ENCODE measurements at places on chromosomes 2 and 18.
A peak's percentile ranks its signal among the peaks of the same experiment; 100 is the strongest.

DNA sequence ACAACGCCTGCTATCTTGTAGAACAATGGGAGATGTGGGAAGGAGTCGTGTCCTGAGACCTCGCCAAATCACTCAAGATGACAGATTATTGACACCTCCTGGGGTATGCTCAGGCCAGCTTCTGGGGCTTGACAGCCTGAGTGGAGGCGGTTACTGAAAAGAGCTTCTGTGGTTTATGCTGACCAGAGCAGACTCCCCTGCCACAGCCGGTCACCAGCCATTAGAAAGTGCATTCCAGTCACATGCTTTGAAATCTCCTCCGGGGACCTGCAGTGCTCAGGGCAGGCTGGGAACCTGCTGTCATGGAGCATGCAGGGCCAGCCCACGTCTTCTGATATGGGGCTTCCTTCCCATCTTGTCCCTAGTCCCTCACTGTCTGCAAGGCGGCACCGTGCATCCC, 215.9 kb downstream of the SEPTIN10 start:
- no peak for DNase-seq

DNA sequence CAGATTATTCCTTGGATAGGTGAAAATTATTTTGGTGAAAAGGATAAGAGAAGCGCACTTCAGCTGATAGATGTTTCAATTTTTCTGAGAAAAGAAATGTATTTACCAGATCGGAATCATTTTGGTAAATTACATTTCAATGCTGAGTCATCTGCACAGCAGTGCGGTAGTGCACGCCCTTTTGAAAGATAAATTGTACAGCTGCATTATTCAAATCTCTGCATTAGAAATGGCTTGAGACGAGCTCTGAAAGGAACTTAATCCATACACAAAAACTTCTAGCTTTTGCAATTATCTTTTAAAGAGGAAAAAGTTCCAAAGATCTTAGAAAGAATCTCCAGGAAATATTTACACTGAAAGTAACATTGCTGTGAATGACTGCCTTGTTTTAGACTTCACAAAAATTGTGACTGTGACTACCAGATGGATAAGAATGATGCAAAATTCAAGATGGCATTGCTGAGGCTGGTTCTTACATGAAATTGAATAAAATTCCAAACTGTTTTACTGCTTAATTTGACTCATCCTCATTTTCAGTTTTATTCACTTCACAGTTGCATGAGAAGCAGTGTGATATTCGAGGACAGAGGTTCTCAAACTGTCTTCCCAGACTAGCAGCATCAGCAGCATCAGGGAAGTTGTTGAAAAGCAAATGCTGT, 161.7 kb downstream of the RND3 start:
- no peak for DNase-seq

DNA sequence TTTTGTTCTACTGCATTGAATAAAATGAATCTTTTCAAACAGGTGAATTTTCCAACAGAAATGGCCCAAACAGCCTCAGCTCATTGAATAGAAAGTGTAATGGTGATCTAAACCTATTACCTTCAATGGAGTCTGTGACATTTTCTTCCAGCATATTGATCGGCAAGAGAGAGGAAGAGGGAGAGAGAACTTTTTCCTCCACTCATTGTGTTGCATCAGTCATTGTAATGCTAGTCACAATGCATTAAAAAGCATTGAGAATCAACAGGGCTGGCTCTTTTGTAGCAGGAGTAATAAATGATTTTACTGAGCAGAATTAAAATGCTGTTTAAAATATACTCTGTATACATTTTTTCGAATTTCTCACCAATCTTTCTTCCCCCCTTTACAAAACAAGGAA, 1794.5 kb upstream of the CELF4 start:
- DNase-seq = no peak

DNA sequence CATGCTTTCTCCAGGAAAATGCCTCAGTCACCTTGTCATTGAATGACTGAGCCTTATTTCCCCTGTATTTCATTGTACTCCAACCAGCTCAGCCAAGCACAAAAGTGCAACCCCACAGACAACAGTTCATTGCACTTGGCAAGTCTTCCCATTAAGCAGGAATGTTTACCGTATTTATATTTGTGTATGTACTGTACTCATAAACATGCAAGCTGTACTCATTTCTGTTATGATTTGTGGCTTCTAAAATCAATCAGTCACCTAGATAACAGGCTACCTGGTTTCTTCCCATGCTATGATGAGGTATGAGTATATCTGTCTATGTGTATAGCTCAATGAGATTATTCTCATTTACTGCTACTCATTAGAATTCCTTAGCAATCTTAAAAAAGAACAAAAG, 505.5 kb upstream of the FAM98A start:
- DNase-seq = no peak

DNA sequence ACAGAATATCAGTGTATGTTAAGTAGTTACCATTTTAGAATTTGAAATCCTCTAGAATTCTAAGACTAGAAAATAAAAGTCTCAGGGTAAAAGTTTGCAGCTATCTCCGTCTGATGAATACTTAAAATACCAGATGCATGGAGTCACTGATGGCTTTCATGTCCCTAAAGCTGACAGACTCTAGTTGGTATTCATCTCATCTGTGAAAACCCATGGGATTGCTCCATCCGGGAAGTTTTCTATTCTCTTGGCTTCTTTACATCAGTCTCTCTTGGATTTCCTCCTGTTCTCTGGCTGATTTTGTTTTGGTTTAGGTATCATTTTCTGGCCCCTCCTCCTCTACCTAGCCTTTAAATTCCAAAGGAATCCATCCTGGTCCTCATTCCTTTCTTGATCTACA, 465.6 kb upstream of the POU3F3 start:
- no peak for DNase-seq

GRCh38 chr2:134683561-134684112, 35.2 kb downstream of the TMEM163 start:
- DNase-seq = no peak

- DNase-seq = peak; percentile 40
Measured at GRCh38 chr2:85437488-85438200, 19.1 kb downstream of the SH2D6 start.

DNA sequence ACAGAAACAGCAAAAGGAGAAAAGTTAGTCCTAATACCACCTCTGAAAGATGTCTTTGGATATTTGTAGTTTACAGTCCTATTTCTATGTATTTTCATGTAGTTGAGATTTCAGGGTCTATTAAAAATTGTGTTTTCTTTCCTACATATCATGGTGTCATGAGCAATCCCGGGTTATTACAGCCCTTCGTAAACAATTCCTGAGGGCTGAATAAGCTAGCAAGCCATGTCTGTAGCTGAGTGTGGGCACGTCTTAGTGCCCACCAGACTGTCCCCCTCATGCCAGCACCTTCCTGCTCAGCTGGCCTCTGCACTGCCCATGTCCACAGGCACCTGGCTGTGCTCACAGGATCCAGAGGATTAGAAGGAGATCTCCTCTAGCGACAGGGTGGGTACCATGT, 60.6 kb downstream of the CTIF start:
- no peak for DNase-seq

DNA sequence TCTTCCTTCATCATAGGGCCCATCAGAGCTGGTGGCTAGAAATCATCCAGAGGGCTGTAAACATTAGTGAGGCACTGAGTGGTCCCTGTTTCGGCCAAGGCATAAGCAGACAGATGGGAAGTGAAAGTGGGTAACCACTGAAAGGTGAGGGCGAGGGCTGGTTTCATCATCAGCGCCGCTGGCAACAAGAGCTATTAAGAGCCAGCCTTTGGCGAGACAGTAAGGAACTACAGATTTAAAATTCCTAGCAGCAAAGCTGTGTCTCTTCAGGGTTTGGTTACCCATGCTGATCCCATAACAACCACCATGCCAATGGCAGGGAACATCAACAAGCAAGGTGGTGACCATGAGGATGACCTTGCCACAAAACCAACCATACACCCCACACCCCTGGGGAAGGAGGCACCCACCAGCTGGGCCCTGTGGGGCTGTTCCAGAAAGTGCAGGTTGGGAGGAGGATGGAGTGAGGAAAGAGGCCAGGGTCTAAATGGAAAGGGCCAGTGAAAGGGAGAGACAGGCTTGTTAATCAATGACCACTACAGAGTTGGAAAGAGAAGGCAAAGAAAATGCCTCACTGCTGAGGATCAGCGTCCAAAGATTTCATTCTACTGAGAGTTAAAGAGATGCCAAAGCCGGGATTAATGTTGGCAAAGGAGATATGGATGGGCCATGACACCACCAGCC, 9.0 kb upstream of the SLC20A1 start:
- no peak for DNase-seq

DNA sequence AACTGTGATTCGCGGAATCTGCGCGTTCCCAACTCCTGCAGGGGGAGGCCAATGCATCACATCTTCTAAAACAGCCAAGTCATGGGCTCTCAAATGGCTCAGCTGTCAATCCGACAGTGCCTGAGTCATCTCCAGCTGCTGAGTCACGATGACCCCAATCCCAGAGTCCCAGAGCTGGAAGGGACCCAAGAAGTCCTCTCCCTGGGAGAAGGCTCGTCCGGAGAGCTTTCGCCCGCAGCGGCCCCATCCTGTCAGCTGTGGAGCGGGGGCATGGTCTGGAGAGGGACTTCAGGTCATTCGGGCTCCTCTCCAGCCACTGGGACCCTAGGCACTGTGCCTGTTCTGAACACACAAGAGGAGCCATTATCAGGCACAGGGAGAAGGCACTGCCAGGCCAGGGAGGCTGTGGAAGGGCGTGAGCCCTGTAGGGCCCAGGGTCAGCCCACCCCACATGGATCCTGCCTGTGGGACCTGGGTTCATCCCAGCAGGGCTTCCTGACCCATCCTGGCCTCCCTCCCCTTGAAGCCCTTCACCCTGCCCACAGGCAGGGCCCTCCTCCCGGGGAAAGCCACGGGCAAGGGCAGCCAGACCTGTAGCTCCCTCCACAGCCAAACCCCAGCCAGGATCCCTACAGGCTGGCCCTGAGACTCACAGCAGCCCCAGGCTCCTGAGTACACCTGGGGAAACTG, 47.6 kb upstream of the GPC1 start:
- no peak for DNase-seq

DNA sequence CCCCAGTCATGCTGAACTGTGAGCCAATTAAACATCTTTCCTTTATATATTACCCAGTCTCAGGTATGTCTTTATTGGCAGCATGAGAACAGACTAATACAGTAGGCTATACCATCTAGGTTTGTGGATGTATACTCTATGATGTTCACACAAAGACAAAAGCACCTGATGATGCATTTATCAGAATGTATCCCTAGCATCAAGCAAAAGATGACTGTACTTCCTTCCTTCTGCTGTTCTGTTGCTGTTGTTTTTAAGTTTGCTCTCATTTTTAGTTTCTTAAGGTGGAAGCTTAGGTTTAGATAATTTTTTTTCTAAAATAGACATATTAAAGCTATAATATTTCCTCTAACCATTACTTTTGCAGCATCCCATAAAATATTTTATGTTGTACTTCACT, 12.4 kb downstream of the ZSCAN30 start:
- no peak for DNase-seq

- no peak for DNase-seq
Measured at GRCh38 chr2:27956888-27957287, 66.4 kb downstream of the BABAM2 start.
